ENCODE measurements at places on chromosomes 1 and 21.

GRCh38 chr1:236090741-236091147, 25.9 kb upstream of the NID1 start:
- no peaks in the 10 kb centered on the region for H3K4me1 ChIP-seq
- H3K27me3 ChIP-seq, result no peaks in the 10 kb centered on the region
- no peak for DNase-seq
- no peak overlapping the region for H3K4me3 ChIP-seq
- H3K27ac ChIP-seq, result no peak overlapping the region

- peaks cover 2% of the 10 kb centered on the region for H3K27me3 ChIP-seq
- H3K36me3 ChIP-seq, result no peaks in the 10 kb centered on the region
- H3K4me1 ChIP-seq, result peaks cover 15% of the 10 kb centered on the region
- H3K4me3 ChIP-seq, result no peak overlapping the region
Measured at GRCh38 chr21:41751611-41752011, 15.2 kb downstream of the RIPK4 start.

- DNase-seq, result no peak
- H3K4me1 ChIP-seq, result peaks cover 72% of the 10 kb centered on the region
- no peaks in the 10 kb centered on the region for H3K27me3 ChIP-seq
- H3K36me3 ChIP-seq, result peaks cover 90% of the 10 kb centered on the region
- H3K27ac ChIP-seq, result no peak overlapping the region
- H3K4me3 ChIP-seq, result no peak overlapping the region
Measured at GRCh38 chr1:208043691-208044181, 132.8 kb upstream of the CD34 start.

DNA sequence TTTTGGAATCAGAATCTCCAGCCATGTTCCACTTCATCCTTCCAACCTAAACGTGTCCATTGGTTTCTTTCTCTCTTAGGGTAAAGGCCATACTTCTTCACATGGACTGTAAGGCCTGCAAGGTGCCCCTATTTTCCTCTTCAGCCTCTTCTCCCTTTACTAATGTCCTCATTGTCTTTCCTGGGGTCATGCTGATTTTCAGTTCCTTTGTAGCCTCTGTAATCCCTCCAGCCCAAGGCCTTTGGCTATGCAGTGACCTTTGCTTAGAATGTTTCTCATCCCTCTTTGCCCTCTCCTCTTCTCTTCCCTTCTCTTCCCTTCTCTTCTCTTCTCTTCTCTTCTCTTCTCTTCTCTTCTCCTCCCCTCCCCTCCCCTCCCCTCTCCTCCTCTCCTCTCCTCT, 112.5 kb downstream of the SPATA46 start:
- H3K4me3 ChIP-seq, result no peak overlapping the region
- H3K36me3 ChIP-seq, result no peaks in the 10 kb centered on the region
- no peaks in the 10 kb centered on the region for H3K27me3 ChIP-seq
- no peak overlapping the region for H3K27ac ChIP-seq

- no peaks in the 10 kb centered on the region for H3K36me3 ChIP-seq
- H3K27ac ChIP-seq, result no peak overlapping the region
- H3K4me1 ChIP-seq, result no peaks in the 10 kb centered on the region
- H3K27me3 ChIP-seq, result no peaks in the 10 kb centered on the region
Measured at GRCh38 chr1:24141311-24141997, 1.5 kb downstream of the IL22RA1 start.

- H3K27me3 ChIP-seq, result no peaks in the 10 kb centered on the region
- no peak overlapping the region for H3K4me3 ChIP-seq
- no peak overlapping the region for H3K27ac ChIP-seq
- no peaks in the 10 kb centered on the region for H3K4me1 ChIP-seq
Measured at GRCh38 chr1:248047008-248047407, 372 bp downstream of the OR2L3 start.

- H3K4me3 ChIP-seq, result no peak overlapping the region
- no peak overlapping the region for H3K27ac ChIP-seq
- H3K4me1 ChIP-seq, result no peaks in the 10 kb centered on the region
- no peak for DNase-seq
Measured at GRCh38 chr1:224044420-224044819, 69.5 kb upstream of the FBXO28 start.

GRCh38 chr1:208059409-208060001, 148.6 kb upstream of the CD34 start:
- H3K4me1 ChIP-seq, result peaks cover 26% of the 10 kb centered on the region
- H3K27me3 ChIP-seq, result no peaks in the 10 kb centered on the region
- no peak overlapping the region for H3K4me3 ChIP-seq
- no peak for DNase-seq

DNA sequence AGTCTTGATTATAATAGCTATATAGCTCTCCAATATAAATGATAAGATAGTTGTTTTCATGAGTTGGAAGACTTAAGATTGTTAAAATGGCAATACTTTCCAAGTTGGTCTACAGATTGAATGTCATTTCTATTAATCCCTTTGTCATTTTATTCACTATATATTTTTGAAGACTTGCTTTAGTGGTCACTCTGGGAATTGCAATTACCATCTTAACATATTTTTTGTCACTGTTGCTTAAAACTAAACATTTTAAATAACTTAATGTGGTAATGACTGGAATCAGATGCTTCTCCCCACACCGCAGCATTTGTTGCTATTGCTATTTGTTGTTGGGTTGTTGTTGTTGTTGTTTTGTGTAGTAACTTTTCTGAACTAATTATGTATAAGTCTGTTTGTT, 1592.9 kb downstream of the MRPL39 start:
- no peaks in the 10 kb centered on the region for H3K36me3 ChIP-seq
- no peak overlapping the region for H3K4me3 ChIP-seq
- no peaks in the 10 kb centered on the region for H3K27me3 ChIP-seq
- no peaks in the 10 kb centered on the region for H3K4me1 ChIP-seq
- no peak overlapping the region for H3K27ac ChIP-seq
- no peak for DNase-seq

DNA sequence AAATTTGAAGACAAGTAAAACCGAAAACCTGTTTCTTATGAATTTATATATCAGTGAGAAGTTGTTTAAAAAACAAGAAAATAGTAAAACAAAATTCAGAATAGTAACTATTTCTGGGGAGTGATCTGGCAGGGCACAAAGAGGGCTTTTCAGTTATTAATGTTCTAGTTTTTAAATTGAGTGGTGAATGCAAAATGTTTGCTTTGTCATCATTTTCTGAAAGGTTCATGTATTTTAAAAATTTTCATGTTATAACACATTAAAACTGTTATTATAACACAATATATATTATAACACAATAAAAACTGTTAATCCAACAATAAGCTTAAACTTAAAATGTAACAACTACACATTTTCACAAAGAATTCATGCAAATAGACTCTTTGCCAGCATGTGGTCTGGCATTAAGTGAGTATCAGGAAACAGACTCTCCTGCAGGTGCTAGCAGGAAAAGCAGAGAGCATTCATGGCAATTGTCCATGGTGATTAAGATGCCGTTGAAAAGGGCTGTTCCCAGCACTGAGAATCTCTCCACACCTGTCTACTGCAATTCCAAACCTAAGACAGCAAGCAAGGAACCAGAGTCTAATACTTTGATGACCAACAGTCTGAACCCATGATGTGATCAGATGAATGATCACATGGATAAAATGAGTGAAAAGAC, 204.9 kb downstream of the TBX15 start:
- DNase-seq, result no peak
- no peaks in the 10 kb centered on the region for H3K36me3 ChIP-seq
- H3K27ac ChIP-seq, result no peak overlapping the region
- no peaks in the 10 kb centered on the region for H3K27me3 ChIP-seq
- H3K4me1 ChIP-seq, result no peaks in the 10 kb centered on the region
- H3K4me3 ChIP-seq, result no peak overlapping the region

- no peaks in the 10 kb centered on the region for H3K36me3 ChIP-seq
- no peaks in the 10 kb centered on the region for H3K27me3 ChIP-seq
- peak overlapping the region; percentile 83 for H3K27ac ChIP-seq
- DNase-seq, result no peak
- H3K4me1 ChIP-seq, result peaks cover 54% of the 10 kb centered on the region
- no peak overlapping the region for H3K4me3 ChIP-seq
Measured at GRCh38 chr1:16111771-16112595, 38.5 kb upstream of the FAM131C start.

GRCh38 chr1:7680207-7680954, 90.7 kb upstream of the VAMP3 start:
- peak overlapping the region; percentile 48 for H3K4me3 ChIP-seq
- H3K27me3 ChIP-seq, result no peaks in the 10 kb centered on the region
- peak; percentile 95 for DNase-seq
- peak overlapping the region; percentile 80 for H3K27ac ChIP-seq
- peaks cover 66% of the 10 kb centered on the region for H3K36me3 ChIP-seq
